HS-27A (cell line): ENCODE measurements at places on chromosomes 2 and 18.

- no peak for DNase-seq
These were observed 491.4 kb upstream of the CRIM1 start for GRCh38 chr2:35864141-35864540.

DNA sequence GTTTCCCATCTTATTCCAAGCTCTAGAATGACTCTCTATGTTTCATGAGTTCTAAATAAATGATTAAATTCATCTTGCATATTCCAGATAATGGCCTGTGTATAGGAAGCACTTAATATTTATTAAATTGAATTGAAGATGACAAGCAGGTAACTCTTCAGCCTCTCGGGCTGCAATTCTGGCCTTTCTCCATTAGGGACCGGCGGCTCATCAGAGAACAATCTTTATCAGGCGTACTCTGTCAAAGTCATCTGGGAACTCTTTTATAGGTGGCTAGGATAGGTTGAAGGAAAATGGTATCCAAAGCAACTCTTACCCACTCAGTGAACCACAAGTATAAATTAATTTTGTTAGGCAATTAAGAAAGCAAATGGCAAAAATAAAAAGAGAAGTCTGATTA, 308.5 kb downstream of the NOL4 start:
- no peak for DNase-seq

- DNase-seq: no peak
These were observed 116.5 kb upstream of the DLX2 start for GRCh38 chr2:172219201-172219600.

GRCh38 chr2:98829581-98830270, 98.8 kb upstream of the MGAT4A start:
- no peak for DNase-seq

DNA sequence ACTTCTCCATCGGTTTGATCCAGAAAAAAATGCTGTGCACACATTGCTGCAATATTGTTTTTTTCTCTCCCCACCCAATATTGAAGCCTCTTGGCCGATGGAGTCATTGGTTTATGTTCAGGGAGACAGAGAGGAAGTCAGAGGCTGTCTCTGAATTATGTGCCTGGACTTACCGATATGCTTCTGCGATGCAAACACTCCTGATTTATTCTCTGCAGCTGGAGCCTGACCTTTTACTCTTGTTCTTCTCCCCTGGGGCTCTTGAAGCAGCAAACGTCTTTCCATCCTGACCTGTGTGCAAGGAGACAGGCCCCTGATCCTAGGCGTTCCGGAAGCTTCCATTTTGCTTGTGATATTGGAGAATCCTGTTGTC, 99.6 kb downstream of the PTGR3 start:
- DNase-seq: no peak

- no peak for DNase-seq
These were observed 34.2 kb downstream of the CERS6 start for GRCh38 chr2:168490015-168490874.

DNA sequence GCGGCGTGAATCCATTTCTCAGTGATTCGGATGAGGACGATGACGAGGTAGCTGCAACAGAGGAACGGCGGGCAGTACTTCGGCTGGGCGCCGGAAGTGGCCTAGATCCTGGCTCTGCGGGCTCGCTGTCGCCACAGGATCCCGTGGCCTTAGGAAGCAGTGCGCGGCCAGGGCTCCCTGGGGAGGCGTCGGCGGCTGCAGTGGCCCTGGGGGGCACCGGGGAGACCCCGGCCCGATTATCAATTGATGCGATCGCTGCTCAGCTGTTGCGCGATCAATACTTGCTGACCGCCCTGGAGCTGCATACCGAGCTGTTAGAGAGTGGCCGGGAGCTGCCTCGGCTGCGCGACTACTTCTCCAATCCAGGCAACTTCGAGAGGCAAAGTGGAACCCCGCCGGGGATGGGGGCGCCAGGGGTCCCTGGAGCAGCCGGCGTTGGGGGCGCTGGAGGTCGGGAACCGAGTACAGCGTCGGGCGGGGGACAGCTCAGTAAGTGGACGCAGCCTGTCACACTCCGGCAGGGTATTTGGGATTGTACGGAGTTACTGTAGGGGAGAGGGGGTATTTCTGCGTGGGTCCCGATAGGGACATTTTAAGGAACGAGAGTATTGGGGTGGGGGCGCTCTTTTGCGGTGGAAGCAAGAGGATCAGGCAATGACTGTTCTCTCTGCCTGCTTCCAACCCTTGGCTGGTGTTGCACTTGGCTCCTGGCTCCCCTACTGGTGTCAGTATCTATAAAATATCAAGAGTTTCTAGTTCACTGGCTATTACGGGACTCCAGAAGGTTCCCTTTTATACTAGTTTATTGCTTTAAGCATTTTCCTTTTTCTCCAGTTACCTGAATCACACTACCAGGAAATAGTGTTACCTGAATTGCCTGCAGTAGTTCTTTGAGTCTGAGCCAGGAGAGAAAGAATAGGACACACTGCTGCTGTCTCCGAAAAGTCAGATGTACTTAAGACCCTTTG, 772 bp downstream of the RELCH start:
- DNase-seq: no peak

- DNase-seq: no peak
These were observed 187.3 kb downstream of the RTP5 start for GRCh38 chr2:242056785-242057184.

GRCh38 chr2:185433824-185434223, 304.8 kb upstream of the FSIP2 start:
- DNase-seq: peak; percentile 49

DNA sequence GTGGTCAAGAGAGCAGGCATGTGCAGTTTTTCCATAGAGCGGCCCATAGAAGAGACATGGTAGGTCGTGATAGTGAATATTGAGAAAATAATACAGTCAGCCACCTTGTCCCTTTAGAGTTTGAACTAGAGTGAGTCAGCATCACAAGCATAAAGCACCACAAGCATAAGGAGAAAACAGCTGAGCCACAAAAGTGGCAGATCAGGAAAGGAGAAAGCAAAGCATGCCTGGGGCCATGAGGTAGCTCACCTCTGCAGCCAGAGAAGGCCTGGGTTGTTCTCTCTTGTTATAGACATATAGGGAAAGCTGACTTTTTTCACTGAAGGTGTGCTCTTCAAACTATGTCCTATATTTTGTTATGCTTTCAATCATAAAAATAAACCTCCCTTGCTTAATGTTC, 879.0 kb downstream of the DSC3 start:
- DNase-seq: no peak

DNA sequence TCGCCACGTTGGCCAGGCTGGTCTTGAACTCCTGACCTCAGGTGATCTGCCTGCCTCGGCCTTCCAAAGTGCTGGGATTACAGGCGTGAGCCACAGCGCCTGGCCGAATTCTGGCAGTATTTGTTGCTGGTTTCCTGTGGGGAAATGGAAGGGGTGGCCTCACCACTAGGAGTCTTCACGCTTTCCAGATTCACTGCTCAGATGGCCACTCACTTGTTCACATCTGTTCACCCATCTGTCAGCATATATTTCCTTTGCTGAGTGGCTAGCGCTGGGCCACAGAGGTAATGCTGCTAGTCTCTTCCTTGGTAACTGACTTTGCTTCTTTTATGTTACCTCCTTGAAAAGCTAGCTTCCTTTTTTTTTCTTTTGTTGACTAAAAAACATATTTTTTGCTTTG, 27.2 kb downstream of the TMEM177 start:
- DNase-seq: no peak

DNA sequence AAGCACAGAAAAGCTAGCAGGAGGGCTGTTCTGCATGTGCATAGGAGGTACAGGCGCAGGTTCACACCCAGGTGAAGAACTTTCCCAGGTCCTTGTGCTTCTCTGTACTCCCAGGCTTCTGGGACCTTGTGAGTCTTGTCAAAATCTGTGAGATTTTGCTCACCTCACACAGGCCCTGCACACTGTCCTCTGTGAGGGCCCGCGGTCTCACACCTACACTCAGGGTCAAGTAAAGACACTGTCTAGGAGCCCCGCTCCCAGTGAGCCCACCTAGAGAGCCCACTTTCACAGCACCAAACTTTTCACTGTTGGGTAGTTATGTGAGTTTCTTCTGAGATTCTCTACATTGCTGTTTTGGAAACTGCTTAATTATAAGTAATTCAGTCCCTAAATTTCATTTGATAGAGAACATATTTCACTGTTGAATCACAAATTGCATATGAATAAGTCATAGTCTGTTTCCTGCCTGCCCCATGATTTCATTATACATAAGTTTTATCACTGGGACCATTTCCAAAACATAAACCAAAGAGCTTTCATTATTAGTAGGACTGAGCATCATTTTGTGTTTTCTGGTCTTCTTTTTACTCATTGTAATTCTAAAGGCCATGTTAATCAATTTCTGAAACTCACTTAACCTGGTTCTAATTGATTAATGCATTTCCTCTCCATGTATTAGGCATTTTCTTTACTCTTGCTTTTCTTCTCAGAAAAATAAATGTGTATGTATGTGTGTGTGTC, 234.2 kb upstream of the SPOPL start:
- peak; percentile 77 for DNase-seq

- no peak for DNase-seq
These were observed 2.0 kb downstream of the DLX1 start for GRCh38 chr2:172087207-172087779.

GRCh38 chr18:21660078-21660477, 44.5 kb downstream of the ABHD3 start:
- no peak for DNase-seq

GRCh38 chr2:232170396-232170795, 208.2 kb upstream of the ALPP start:
- DNase-seq: no peak

DNA sequence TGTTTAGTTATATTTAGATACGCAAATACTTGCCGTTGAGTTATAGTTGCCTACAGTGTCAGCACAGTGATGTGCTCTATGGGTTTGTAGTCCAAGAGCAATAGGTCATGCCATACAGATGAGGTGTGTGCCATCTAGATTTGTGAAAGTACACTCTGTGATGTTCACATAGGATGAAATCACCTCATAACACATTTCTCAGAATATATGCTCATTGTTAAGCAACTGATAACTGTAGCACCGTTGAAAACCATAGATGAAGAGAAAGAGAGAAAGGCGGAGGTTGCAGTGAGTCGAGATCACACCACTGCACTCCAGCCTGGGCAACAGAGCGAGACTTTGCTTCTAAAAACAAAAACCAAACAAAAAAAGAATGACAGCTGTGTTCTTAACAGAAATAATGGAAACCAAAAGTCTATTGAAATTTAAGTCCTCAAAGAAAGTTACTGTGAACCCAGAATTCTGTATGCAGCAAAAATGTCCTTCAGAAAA, 9.5 kb downstream of the DGKD start:
- no peak for DNase-seq

- DNase-seq: no peak
These were observed 4.0 kb upstream of the HOXD4 start for GRCh38 chr2:176147210-176147799.

DNA sequence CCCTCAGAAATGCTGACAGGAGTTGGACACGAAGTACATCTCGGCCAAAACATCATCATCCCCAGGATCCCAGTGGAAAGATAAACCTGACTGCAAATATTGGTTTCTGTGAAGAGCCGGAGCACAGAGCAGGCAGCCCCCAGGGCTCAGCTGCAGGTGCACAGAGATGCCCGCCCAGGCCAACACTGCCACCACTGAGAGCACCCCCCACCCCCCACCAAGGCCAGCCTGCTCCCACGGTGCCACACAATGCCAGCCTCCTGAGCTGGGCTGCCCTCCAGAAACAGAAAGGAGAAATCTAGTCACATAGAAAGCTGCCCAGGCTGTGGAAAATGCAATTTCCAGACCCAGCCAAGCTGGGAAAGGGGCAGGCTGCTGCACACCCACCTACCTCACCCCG, 71.7 kb downstream of the GALNT14 start:
- no peak for DNase-seq

DNA sequence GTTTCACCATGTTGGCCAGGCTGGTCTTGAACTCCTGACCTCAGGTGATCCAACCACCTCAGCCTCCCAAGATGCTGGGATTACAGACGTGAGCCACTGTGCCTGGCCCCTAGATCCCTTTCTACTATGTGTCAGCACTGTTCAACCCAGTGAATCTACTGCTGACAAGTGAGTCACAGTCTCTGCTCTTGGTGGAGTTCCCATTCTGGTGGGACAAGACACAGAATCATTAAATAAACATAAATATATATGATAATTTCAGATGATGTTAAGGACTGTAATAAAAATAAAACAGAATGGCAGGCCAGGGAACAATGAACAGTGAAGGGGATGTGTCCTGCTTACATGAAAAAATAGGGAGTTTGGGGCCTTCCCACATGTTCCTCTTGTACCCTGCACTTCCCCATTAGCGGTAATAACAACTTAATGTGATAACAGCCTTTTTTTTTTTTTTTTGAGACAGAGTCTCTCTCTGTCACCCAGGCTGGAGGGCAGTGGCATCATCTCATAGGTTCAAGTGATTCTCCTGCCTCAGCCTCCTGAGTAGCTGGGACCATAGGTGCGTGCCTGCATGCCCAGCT, 112.2 kb downstream of the CPO start:
- no peak for DNase-seq

DNA sequence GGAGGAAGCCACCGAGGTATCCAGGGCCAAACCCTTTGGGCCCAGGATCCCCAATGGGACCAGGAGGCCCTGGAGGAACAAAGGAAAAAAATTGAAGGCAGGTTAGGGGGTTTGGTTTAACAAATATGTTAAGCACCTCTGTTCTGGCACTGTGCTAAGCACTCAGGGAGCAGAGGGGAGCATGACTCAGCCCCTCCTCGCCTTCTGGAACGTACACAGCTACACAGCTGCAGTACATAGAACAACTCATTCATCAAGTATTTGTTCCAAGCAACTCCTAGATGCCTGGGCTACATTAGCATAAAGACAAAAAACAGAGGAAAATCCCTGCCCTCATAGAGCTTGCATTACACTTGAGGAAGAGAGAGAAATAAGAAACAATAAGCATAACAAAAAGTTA, 153.6 kb downstream of the COL4A4 start:
- no peak for DNase-seq

- DNase-seq: no peak
These were observed 24.4 kb upstream of the DTNB start for GRCh38 chr2:25697559-25698341.

GRCh38 chr2:15602393-15602792, 10.7 kb downstream of the DDX1 start:
- DNase-seq: no peak

DNA sequence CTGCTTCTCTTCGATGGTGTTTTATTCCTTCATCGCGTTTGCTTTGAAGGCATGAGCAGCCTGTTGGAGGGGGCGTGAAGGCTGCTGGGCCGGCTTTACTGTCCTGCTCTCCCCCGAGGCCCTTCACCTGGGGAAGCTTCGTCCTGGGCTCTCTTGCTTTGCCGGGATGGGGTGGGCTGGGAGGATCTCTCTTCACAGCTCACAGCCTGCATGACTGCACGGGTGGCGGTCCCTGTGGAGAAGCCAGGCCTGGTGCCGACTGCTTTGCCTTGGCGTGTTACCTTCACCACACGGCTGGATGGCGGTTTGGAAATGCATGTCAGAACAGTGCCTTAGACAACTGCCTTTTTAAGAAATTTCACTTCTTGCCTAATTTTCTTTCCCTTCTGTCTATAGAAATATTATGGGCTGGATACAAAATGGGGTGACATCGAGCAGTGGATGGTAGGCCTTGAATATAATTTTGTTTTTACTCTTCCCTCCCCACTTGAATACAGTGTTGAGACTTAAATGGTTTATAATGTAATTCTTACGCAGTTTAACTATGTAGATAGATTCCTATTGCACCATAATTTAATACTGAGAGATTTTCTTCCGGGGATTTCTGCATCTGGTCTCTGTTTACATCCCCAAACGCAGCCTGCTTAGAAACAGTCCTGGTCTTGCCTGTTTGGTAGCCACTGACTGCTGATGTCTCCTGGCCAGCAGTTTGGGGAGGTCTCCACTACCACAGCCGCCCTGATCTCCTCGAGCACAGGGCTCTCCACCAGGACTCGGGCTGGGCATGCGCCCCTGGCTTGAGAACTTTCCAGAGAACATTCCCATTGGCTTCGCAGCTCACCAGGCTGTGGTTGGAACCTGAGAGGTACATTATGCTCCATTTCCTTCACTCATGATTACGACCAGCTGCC, 81.0 kb upstream of the RBM44 start:
- DNase-seq: no peak
